ENCODE measurements at places on chromosomes 7 and 10.

GRCh38 chr7:99562832-99563231, 4.4 kb downstream of the ZNF655 start:
- DNase-seq, result no peak

DNA sequence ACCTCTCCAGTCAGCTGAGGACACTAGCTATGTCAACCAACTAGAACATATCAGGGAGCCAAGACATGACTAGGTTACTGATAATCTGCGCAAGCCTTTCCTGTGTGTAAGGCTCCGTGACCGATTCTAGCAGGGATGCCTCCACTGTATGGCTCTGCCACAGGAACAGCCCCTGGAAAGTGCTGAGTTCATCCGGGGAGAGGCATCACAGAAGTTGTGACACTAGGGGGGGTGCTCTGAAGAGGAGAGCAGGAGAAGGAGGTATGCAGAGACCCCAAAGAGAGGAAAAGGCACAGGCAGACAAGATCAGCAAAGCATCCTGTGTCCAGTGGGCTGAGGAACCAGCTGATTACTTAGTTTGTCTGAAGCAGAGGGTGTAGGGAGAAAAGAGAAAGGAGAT, 13.5 kb downstream of the UPP1 start:
- DNase-seq, result no peak

DNA sequence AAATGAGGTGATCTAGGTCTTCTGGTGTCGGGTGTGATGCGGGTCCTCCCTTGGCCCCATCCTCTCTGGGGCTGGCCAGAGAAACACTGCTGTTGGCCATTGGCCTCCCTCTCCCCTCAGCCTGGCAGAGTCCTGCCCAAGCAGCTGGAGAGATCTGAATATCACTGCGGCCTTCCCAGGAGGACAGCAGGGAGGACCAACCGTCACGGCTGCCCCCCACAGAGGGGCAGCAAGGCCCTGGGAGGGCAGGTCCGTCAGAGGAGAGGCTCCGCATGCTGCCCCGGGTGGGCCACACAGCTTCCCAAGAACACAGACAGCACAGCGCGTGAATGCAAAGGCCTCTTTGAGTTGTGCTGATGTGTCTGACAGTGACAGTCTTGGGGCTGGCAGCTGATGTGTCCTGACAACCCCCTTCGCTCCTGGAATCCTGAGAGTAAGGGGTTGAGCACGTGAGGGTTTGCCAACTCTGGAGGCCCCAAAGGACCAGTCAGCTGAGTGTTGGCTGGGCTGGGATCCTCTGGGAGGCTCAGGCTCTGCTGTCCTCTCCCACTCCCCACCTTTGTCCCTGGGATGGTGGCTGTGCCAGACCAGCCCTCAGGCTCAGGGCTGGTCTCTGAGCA, 132.5 kb upstream of the UNC5B start:
- no peak for DNase-seq

- no peak for DNase-seq
Measured at GRCh38 chr10:34397324-34397723, 417.8 kb downstream of the PARD3 start.

DNA sequence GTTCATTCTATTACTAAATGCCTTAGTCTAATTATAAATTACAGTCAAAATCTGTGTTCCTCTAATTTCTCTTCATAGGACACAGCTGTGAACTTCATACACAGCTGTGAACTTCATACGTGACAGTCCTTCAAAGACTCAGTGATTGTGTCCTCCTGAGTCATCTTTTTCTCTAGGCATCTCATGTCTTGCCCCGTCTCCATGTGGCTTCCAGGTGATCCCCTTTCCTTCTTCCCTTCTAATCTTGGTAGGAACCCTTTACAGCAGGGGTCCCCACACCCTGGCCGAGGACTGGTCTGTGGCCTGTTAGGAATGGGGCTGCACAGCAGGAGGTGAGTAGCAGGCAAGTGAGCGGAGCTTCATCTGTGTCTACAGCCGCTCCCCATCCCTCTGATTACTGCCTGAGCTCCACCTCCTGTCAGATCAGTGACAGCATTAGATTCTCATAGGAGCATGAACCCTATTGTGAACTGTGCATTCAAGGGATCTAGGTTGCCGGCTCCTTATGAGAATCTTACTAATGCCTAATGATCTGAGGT, 14.0 kb upstream of the EIF5AL1 start:
- no peak for DNase-seq

- DNase-seq, result no peak
Measured at GRCh38 chr10:114856544-114857287, 35.1 kb downstream of the FHIP2A start.

- DNase-seq, result no peak
Measured at GRCh38 chr10:77084431-77085144, 553.0 kb downstream of the KCNMA1 start.

- DNase-seq, result no peak
Measured at GRCh38 chr7:131355917-131356777, 28.5 kb downstream of the MKLN1 start.

DNA sequence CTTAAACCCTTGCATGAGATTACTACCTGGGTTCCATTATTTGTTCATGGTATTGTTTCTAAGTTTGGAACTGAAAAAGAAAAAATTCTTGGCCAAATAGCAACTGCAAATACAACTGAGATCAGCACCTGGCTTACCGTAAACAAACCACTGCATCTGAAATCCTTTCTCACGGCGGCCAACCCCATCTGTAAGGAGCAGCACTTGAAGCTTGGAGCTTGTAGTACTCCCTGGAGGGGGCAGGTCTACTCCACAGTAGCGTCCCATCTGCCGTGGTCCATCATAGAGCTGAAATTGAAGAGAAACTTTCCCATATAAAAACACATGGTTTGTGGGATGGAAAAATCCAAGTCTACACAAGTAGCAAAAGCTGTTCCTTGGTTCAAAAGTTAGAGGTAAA, 109.9 kb downstream of the CUBN start:
- no peak for DNase-seq

DNA sequence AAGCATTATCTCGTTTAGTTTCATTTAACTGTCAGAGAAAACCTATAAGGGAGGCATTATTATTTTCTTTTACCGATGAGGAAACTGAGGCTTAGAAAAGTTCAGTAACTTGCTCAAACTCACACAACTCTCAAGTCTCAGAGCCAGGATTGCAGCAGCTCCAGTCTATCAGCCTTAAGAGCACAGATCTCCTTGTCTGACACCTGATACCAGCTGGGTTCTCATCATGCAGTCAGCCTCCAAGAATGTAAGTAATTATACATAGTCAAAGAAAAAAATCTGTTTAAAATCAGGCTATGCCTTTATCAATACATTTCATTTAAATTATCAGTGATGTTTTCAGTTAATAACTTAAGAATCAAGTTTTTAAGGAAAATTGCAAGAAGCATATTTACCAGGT, 236.6 kb upstream of the TCF7L2 start:
- DNase-seq, result no peak

GRCh38 chr10:43067391-43068135, 9.3 kb upstream of the RET start:
- no peak for DNase-seq

GRCh38 chr7:83413424-83413823, 235.5 kb downstream of the SEMA3E start:
- no peak for DNase-seq

DNA sequence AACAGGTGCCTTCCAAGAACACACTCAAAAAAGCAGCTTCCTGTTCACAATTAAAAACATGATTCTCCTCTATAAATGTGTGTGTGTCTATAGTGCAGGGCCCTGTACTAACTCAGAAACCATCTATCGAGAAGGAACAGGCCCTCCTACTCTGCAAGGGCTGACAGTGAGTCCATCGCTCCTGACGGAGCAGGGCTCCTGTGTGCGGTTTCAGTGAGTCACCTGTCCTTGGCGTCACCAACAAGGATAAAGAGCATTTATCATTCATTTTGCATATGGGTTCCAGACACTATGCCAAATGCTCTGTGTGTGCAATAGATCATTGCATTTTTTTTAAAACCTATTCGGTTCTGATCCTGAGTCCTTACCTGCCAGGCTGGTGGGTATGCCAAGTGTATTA, 63.7 kb downstream of the TACC2 start:
- DNase-seq, result no peak

- DNase-seq, result no peak
Measured at GRCh38 chr7:80548840-80549530, 37.1 kb upstream of the GNAT3 start.

- DNase-seq, result no peak
Measured at GRCh38 chr7:16708980-16709379, 44.6 kb upstream of the TSPAN13 start.

GRCh38 chr7:148265896-148266295, 324.7 kb upstream of the C7orf33 start:
- no peak for DNase-seq

DNA sequence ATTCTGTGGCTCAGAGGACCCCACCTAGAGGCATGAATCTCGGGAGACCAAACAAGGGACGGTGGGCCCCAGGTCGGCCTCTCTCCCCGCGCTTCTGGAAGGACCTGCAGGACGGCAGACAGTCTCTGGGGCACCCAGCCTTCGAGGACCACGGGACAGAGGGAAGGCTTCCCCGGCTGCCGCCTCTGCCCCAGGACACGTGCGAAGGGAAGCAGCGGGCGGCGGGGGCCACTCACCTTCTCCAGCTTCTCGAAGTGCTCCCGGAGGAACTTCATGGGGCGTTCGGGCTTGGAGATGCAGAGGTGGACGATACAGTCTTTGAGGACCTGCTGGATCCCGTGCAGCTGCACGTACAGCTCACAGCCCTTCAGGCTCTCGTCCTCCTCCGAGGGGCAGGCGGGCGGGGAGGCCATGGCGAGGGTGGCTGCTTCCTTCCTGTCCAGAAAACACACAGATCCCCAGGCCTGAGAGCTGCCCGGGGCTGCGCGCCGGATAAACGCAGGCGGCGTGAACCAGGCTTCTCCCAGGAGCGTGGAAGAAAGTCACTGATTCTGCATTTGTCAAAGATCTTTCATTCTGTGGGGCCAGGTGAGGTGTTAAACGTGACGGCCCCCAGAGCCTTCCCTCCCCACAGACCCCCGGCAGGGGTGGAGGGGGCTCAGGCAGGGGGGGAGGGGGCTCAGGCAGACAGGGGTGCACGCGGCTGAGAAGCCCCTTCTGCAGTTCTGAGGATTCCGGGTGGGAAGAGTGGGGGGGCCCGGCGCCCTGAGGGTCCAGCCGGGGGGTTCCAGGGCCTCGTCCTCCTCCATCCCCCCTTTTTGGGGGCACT, 15.2 kb upstream of the DNAAF5 start:
- no peak for DNase-seq

DNA sequence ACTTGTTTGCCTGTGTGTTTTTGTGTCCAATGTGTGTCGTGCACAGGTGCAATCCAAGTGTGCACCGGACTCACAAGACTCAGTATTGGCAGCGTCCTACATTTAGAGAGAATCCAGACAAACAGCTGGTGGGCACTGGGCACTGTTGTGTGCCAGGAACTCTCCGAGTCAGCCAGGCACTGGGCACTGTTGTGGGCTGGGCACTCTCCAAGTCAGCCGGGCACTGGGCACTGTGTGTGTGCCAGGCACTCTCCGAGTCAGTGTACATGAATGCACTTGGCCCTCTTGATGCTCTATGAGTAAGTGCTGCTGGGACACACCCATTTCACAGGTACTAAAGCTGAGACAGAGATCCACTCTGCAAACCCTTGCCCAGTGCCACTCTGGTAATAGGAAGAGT, 303.5 kb downstream of the PTPRN2 start:
- DNase-seq, result peak; percentile 13

GRCh38 chr10:113094114-113094486, 144.1 kb downstream of the TCF7L2 start:
- no peak for DNase-seq

DNA sequence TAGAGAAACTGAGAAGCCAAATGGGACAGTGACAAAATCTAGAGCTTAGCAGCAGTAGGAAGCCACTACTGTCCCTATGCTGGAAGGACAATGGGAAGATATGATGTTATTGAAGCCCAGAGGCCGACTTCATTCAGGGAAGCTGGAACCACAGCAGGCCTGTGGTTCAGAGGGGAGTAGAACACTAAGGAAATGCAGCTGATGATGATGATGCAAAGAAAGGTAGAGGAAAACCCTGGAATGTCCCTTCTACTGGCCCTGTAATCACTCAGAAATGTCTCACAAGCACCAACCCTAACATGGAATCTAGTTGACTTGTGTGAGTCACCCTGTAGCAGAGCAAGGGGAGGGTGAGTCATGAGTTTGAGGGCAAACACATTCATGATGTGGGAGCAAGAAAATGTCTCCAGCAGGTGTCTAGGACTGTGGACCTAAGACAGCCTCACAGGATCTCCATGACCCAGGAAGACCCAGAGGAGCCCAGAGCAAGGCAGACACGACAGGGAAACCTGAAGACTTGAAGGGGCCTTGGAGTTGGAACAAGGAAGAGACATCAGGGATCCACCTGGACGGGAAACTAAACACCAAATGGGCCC, 37.0 kb upstream of the LRRC17 start:
- DNase-seq, result no peak

GRCh38 chr7:95099106-95099505, 191.7 kb downstream of the PPP1R9A start:
- no peak for DNase-seq

- DNase-seq, result no peak
Measured at GRCh38 chr7:110148054-110148453, 942.9 kb upstream of the LRRN3 start.

DNA sequence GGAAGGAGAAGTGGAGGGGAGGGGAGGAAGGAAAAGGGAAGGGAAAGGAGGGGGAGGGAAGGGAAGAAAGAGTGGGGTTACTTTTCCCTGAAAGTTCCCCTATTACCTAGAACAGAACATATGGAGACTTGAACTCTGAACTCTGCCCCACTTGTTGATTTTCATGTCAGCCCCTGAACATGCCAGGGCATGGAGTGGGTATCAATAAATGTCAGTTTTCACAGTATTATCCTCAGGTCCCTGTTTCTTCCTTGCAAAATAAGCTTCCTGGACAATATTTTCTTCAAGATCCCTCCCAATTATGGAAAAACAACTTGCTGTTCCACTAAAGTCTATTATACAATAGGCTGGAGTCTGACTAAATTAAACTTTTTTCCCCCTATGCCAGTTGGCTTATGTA, 46.9 kb upstream of the LYZL1 start:
- no peak for DNase-seq

- DNase-seq, result no peak
Measured at GRCh38 chr7:77335581-77335980, 80.6 kb downstream of the GSAP start.

DNA sequence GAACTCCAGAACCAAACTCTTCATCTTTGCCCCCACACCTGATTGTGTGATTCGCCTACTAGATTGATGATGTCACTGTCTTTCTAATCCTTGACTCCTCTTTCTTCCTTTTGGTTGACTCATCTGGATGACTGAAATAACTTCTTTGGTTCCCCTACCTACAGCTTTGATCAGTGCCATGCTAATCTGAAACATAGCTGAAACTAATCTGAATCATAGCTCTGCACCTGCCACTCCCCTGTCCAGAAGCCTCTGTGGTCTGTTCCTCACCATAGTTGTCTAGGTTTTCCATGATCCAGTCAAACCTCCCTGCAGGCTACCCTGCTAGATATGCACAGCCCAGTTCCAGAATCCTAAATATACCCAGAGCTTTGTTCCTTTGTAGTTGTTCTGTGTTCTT, 51.9 kb downstream of the ZNF365 start:
- no peak for DNase-seq

- DNase-seq, result no peak
Measured at GRCh38 chr7:7789551-7789988, 71.2 kb upstream of the RPA3 start.

Data from mesothelial cell of epicardium (in vitro differentiated cells).